ENCODE measurements at places on chromosomes 5 and 9. TPM values are rescaled to one million over a fixed set of nuclear protein-coding genes. Genes with fewer than 3 reads are reported as not detected.

Gene CREB3
- 27.0 TPM for total RNA-seq

Gene PCDHGA3
- total RNA-seq, result 1.2 TPM

Gene TMEM215
- 0.66 TPM for total RNA-seq

Gene GGTA1
- total RNA-seq, result 9.9 TPM

Gene CD74
- total RNA-seq, result 50.2 TPM

Gene GLIPR2
- total RNA-seq, result 61.4 TPM

Gene AK6
- total RNA-seq, result 40.2 TPM

Gene LCN15
- total RNA-seq, result not detected

Gene OR1Q1
- total RNA-seq, result not detected

Gene SH2D3C
- total RNA-seq, result 12.4 TPM

Gene CARTPT
- total RNA-seq, result not detected

Gene IL9
- not detected for total RNA-seq

Gene SIT1
- total RNA-seq, result 0.09 TPM

Gene OR13C8
- not detected for total RNA-seq

Gene SLC35D2
- 14.6 TPM for total RNA-seq

Gene TEX48
- not detected for total RNA-seq

Gene GABRG2
- total RNA-seq, result not detected

Gene SPATA31E1
- not detected for total RNA-seq

Gene MAMDC4
- total RNA-seq, result 4.7 TPM

Gene PCDHB2
- 3.2 TPM for total RNA-seq

Gene SNX30
- total RNA-seq, result 10.9 TPM

Gene CTNNAL1
- total RNA-seq, result 37.1 TPM

Gene GLRA1
- total RNA-seq, result not detected

Gene CCDC171
- total RNA-seq, result 3.5 TPM

Gene ACTL7A
- total RNA-seq, result not detected

Gene FAM120A
- 47.8 TPM for total RNA-seq

Gene CBY3
- total RNA-seq, result not detected

Gene SLC6A19
- not detected for total RNA-seq

Gene CAPSL
- total RNA-seq, result not detected

Gene PCDHA4
- total RNA-seq, result 0.22 TPM

Gene PSMB7
- 146 TPM for total RNA-seq
